ENCODE measurements at places on chromosomes 4 and X. TPM values are rescaled to one million over a fixed set of nuclear protein-coding genes. Genes with fewer than 3 reads are reported as not detected.

The SRPX gene
- not detected for polyA plus RNA-seq

The TMEM144 gene
- polyA plus RNA-seq: not detected

The BMPR1B gene
- polyA plus RNA-seq: not detected

The GPRASP2 gene
- 2.4 TPM for polyA plus RNA-seq

The SOD3 gene
- not detected for polyA plus RNA-seq

The EDA2R gene
- polyA plus RNA-seq: not detected

The PTPN13 gene
- not detected for polyA plus RNA-seq

The CTBP1 gene
- polyA plus RNA-seq: 32.4 TPM

The FMR1NB gene
- polyA plus RNA-seq: not detected

The FAM200B gene
- polyA plus RNA-seq: 111 TPM

The DDIT4L gene
- polyA plus RNA-seq: not detected

The MAB21L2 gene
- not detected for polyA plus RNA-seq

The CLTRN gene
- not detected for polyA plus RNA-seq

The RNF113A gene
- polyA plus RNA-seq: 76.5 TPM

The MAGEE1 gene
- 2.3 TPM for polyA plus RNA-seq

The ADH1B gene
- polyA plus RNA-seq: not detected

The PCDH10 gene
- not detected for polyA plus RNA-seq

The BMP2K gene
- 2.0 TPM for polyA plus RNA-seq

The STK32B gene
- polyA plus RNA-seq: not detected

The FAM47E gene
- 0.57 TPM for polyA plus RNA-seq

The TASL gene
- polyA plus RNA-seq: 2.2 TPM

The NAT8L gene
- polyA plus RNA-seq: not detected

The ETDA gene
- not detected for polyA plus RNA-seq

The RNF150 gene
- polyA plus RNA-seq: not detected

The IQCM gene
- polyA plus RNA-seq: not detected

The CCSER1 gene
- polyA plus RNA-seq: not detected

The SYN1 gene
- not detected for polyA plus RNA-seq

The FRG2 gene
- not detected for polyA plus RNA-seq

The TMEM35A gene
- polyA plus RNA-seq: not detected

The MAGEA2 gene
- polyA plus RNA-seq: not detected
